ENCODE measurements at places on chromosomes 7 and 10.
A peak's percentile ranks its signal among the peaks of the same experiment; 100 is the strongest.

GRCh38 chr7:105538339-105538738 is 6.3 kb downstream of the RINT1 start:
- DNase-seq, result no peak

DNA sequence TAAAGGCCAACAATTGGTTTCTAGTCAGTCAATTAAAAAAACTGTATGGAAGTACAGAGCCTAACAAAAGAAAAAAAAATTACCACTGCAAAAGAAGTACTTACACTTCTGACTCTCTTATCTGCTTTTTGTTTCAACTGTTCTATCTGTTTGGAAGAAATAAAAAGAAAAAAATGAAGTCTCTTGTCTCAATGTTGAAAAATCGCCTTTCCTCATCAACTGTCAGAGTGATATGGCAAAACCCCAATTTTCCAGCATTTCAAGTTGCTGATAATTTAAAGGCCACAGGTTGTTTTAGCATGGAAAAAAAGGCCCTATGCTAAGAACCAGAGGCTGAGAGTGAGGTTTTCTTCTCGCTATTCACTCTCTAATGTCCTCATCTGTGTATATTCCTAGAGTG is 13.6 kb downstream of the ZDHHC6 start:
- DNase-seq, result no peak

GRCh38 chr10:132229834-132230556 is 43.2 kb downstream of the DPYSL4 start:
- no peak for DNase-seq

DNA sequence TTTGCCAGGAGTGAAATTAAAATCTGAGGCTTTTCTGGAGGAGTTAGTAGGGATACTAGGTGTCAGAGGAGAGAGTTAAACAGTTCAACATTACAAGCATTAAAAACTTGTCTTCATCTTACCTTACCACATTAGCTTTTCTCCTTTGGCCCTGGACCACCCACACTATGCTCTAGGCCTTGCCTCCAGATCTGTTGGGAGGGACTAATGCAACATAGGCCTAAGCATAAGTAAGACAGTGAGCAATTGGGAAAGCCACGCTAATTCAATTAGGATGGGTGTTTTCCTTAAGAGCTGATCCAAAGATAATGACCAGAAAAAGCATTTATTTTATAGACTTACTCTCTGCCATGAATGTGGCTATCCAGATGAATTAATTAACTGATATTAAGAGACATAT is 158.9 kb downstream of the ELMO1 start:
- DNase-seq, result no peak

- no peak for DNase-seq
These were observed 131.0 kb upstream of the C1GALT1 start for GRCh38 chr7:7051206-7051877.

- peak; percentile 61 for DNase-seq
These were observed 1.3 kb downstream of the AFAP1L2 start for GRCh38 chr10:114402871-114403540.

GRCh38 chr10:116686632-116687031 is 55.7 kb downstream of the HSPA12A start:
- DNase-seq, result no peak

- peak; percentile 77 for DNase-seq
These were observed 44.2 kb downstream of the PDLIM1 start for GRCh38 chr10:95246582-95247051.

DNA sequence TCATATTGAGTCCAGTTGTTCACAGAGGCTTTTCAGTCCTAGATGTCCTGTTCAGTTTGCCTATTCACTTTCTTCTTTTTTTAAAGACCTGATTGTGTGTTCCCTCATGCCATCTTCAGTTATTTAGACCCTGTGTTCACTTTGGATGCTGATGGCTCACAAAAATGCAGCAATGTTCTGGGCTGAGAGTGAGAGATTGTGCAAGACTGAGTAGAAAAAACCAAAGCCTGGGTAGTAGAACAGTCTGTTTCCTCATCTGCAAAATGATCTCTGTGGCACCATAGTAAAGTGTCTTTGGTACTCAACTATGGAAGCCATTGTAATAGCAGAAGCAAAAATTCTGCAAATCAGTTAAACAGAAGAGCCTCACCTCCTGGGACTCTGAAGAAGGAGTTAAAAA is 43.2 kb downstream of the AKR1B1 start:
- DNase-seq, result no peak

GRCh38 chr7:2719007-2719406 is 31.0 kb downstream of the AMZ1 start:
- DNase-seq, result peak; percentile 93

GRCh38 chr7:121909716-121910345 is 36.9 kb downstream of the PTPRZ1 start:
- no peak for DNase-seq

- DNase-seq, result no peak
These were observed 65.6 kb downstream of the POM121L12 start for GRCh38 chr7:53101026-53101425.

GRCh38 chr7:125316466-125316865 is 386.8 kb upstream of the POT1 start:
- DNase-seq, result peak; percentile 42

- DNase-seq, result no peak
These were observed 158.0 kb downstream of the KCND2 start for GRCh38 chr7:120431016-120431415.

DNA sequence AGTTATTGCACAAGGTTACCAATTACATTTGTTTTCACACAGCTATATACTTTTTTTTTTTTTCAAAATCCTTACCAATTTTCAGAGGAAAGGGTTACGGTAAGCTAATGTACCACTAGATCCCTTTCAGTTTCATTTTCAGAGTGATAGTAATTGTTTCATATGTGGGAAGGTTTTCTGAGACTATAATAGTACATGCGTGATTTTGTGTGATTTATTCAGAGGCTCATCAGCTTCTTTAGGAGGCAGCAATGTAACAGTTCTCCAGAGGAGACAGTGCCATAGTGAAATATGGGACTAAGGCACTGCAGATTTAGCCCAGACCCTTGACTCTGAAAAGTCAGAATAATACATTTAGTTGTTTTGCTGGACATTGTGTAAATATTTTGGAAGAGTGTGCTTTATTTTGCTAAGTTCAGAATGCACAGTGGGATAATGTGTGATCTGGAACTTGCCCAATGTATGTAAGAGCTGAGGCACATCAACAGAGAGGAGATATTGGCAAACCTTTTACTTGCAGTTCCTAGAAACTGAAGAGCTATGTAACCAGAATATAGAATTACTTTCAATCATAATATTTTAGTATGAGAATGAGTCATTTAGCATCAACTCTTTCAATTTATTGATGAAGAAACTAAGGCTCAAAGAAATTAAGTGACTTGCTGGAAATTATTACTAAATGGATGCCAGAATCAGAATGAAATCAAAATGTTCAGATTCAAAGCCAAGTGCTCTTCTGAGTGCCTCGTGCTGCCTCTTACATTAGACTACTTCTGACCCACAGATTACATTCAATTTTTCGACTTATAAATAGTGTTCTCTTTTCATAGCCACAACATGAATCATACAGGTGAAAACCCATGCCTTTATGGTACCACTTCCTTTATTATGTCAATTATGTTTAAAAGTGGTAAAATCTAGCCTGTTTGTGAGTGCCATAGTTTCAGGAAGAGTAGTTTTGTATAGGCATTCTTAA is 207.7 kb upstream of the TEX47 start:
- no peak for DNase-seq

GRCh38 chr10:45625879-45626278 is 46.7 kb downstream of the ZFAND4 start:
- DNase-seq, result no peak

DNA sequence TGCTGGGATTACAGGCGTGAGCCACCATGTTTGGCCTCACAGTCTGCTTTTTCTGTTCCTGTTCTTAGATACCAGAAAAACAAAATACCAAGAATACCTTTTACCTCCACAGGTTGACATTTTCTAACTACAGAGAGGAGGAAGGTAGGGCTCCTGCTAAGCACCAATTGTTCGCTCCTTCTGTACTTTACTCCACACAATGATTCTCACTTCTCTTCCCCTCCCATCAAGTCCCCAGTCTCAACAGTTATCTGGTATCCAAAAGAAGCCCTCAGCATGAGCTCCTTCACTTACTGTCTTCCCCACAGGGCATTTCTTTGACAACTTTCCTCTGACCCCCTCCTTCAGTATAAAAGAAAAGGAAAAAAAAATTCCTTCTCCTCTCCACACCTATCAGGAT is 47.7 kb upstream of the ZNF800 start:
- DNase-seq, result no peak

- no peak for DNase-seq
These were observed 216.5 kb downstream of the PLXNA4 start for GRCh38 chr7:132359743-132360142.

DNA sequence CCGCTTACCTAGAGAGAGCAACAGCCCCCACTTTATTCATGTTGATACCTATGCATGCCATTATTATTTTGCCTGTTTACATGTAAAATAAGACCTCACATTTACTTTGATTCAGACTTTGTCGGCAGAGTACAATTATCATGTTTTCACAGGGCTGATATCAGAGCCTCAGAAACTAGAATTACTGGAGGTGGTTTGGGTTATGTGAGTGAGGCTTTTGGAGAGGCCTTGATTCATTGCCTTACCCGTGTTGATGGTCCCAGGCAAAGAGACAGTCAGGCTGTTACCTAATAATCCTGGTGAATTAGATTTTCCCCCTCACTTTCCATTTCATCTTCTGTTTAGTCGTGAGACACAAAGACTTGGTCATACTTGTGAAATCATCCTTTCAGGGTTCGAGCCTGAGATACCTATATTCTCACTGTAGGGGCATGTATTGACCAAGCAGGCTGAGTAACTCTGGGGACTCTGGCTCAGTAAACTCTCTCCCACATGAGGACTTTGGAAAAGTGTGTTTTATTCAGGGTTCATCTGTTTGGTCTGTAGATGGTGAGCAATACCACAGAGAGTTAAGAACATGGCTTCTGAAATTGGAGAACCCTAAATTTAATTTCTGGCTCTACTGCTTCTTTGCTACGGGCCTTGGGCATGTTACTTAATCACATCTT is 150.9 kb downstream of the CELF2 start:
- no peak for DNase-seq
